AG08396 (cell line): ENCODE measurements at places on chromosomes 16 and 17.
A peak's percentile ranks its signal among the peaks of the same experiment; 100 is the strongest.

- no peak for DNase-seq
Observed at GRCh38 chr17:6402258-6402657, 32.7 kb downstream of the AIPL1 start.

DNA sequence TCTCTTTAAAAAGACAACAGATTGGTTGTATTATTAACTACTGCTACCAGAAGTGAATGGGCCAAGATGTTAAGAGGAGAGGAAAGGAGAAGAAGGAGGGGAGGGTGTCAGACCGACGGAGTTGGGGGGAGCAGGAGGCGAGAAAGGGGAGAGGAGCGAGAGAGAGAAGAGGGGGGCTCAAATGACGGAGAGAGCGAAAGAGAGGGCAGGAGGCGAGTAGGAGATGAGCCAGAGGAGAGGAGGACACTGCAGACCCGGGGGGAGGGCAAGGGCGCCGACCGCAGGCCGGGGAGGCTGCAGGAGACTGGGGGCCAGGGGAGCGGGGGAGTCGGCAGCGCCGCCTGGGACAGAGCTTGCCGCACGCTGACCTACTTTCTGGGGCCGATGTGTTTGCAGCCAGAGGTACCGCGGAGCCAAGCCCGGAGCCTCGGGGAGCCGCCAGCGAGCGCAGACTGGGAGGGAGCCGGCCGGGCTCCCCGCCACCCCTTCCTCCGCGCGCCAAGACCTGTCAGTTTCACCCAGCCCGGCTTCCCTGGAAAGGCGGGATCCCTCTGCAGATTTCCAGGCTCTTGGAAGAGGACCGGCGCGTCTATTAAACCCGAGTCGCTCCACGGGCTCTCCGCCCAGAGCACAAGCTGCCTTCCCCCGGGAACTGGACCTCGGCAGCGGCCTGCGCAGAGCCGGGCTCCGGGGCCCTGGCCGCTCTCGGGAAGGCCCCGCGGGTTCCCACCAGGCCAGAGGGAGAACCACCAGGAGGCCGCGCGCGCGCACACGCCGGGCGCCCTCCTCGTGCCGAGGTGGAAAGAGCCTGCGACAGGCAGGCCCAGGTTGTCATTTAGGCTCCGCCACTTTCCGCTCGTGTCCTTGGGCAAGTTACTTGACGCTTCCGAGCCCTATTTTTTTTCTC is 74.6 kb downstream of the CMC2 start:
- peak; percentile 72 for DNase-seq

GRCh38 chr17:15498107-15498506 is 30.7 kb upstream of the CDRT4 start:
- DNase-seq = no peak

GRCh38 chr17:4719684-4720221 is 9.3 kb downstream of the ARRB2 start:
- no peak for DNase-seq

GRCh38 chr17:15307710-15308111 is 33.7 kb downstream of the TEKT3 start:
- DNase-seq = peak; percentile 36

- DNase-seq = no peak
Observed at GRCh38 chr16:85054948-85055492, 27.4 kb downstream of the KIAA0513 start.

DNA sequence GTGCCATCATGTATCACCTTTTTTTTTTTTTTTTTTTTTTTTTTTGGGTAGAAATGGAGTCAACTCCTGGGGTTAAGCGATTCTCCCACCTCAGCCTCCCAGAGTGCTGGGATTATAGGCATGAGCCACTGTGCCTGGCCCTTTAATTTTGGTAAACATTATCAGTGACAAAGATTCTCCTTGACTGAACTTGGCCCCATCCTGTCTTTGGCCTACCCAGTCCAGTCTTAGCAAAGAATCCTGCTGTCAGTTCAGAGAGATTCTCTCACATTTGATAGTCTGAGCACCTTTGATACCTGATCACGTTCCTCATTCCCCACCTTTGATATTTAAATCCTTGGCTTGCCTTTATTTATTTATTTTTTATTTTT is 11.5 kb downstream of the RAD51C start:
- DNase-seq = no peak

DNA sequence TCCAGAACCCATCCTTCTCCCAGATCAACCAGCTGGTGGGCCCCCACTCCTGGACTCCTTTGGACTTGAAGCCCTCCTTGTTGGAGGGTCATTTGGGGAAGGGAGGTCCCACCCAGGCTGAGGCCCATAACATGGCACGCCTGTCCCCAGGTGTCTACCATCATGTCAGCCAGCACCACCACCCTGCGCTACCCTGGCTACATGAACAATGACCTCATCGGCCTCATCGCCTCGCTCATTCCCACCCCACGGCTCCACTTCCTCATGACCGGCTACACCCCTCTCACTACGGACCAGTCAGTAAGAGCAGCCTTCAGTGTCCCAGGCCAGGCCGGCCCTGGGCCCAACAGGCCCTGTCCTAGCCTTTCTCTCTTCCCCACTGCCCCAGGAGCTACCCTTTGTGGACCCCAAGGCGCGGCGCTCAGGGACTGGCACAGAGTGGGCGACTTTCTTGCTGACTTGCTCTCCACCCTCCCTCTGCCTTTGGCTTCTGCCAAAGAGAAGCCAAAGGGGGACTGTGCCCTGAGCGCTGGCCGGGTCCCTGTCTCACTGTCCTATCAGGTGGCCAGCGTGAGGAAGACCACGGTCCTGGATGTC is 4.3 kb downstream of the TUBG1 start:
- DNase-seq = no peak

DNA sequence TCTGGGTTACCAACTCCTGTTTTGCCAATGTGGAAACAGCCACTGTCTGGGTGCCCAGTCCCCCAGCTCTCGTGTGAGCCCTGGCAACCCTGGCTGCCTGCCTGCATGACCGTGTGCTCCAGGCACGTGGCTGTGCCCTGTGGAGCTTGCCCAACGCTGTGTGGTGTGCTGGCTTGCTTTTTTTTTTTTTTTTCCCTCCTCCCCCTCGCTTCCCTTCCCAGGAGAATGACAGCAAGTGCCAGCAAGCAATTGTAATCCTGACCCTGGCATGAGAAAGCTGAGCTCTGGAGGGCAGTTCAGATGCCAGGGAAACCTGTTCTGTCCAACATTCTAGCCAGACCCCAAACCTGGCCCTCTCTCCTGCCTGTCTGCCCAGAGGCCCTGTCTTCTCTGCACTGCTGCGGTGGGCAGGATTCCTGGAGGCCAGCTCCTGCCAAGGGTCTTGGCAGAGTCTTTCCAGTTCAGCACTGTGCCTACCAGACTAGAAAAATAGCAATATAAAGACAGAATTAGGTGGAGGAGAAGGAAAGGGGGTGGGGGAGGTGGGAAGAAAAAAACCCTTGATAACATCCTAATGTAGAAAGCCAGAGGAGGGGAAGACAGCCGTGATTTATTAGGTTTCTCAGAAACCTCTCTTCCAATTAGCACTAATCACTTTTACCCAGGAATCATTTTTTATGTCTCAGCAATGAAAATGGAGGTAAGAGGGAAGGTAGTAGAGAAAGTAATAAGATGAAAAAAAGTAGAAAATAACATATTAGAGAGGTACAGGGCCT is 9.0 kb downstream of the HLF start:
- DNase-seq = peak; percentile 48

DNA sequence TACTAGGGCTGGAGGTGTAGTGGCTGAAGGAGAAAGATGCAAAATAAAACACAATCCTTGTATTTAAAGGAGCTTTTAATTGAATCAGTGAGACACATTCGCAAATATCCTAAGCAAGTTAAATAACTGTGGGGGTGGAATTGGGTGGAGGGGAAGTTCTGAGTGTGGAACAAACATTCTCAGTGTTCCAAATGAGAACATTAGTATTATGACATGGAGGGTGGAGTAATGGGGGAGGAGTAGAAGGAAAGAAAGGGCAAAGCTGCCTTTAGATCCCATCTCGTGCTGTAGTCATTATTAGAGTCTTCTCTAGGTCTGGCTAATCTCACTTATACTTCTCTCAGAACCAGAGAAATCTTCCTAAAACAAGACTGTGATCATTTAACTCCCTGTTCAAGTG is 169.7 kb downstream of the ANKFN1 start:
- no peak for DNase-seq

DNA sequence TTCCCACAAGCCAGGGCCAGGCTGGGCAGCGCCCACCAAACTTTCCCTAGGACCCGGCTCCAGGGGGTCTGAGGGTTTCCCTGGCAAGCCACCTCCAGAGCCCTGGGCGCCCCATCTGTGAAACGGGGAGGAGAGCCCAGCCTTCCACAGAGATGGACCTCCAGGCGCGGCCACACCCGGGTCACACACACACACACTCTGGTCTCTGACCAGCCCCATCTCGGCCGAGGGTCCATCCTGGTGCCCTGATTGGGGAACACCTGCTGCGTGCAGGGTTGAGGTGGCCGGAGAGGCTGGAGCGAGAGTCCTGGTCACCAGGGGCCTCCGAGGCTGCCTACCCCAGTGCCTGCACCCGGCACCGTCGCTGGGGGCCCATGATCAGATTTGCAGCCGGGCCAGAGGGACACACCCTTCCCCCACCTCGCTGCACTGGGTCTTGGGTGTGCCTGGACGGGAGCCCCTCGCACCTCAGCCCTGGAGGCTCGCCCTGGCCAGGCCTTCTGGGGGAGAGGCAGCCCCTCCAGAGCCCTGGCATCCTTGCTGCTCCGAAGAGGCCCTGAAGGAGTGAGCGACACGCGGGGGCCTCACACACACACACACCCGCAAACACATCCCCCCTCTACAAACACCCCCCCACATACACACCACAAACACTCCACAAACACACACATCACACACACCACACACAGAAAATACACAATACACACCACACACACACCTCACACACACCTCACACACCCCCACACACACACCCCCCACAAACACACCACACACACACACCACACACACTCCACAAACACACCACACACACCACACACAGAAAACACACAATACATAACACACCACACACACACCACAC is 29.7 kb downstream of the SLC25A10 start:
- no peak for DNase-seq

GRCh38 chr16:74570412-74571301 is 36.3 kb downstream of the GLG1 start:
- no peak for DNase-seq

DNA sequence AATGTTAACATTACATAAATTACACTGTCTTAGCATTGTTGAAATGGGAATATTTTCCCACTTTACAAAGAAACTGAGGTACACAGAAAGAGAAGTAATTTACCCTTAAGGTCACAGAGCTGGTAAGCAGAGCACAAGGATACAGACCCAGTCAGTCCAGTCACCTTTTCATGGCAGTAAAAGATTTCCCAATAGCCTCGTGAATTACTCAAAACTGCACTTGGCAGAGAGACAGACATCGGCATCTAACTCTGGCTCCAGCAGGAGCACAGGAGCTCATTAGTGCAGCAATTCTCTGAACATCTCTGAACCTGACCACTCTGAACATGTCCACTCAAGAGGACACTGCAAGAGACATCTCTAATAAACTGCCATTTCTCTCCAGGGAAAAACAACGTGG is 3.1 kb downstream of the TEX2 start:
- DNase-seq = peak; percentile 62

- DNase-seq = no peak
Observed at GRCh38 chr17:58664302-58664701, 27.5 kb downstream of the TEX14 start.
